PC-9 (cell line): ENCODE measurements at places on chromosomes 2 and 18. TPM values are rescaled to one million over a fixed set of nuclear protein-coding genes. Genes with fewer than 3 reads are reported as not detected.

The EIF2AK3 gene
- total RNA-seq = 8.8 and 12.1 TPM in 2 replicates

The LINC00305 gene
- not detected in 2 replicates for total RNA-seq

The NPPC gene
- total RNA-seq = not detected in 2 replicates

The CDH20 gene
- total RNA-seq = not detected in 2 replicates

The BMP10 gene
- not detected in 2 replicates for total RNA-seq

The AGXT gene
- not detected in 2 replicates for total RNA-seq

The ABCG8 gene
- total RNA-seq = not detected in 2 replicates

The SAG gene
- total RNA-seq = not detected in 2 replicates

The MC4R gene
- not detected in 2 replicates for total RNA-seq

The PCARE gene
- not detected in 2 replicates for total RNA-seq

The C1QL2 gene
- not detected in 2 replicates for total RNA-seq

The NLRC4 gene
- not detected in 2 replicates for total RNA-seq

The COLEC11 gene
- total RNA-seq = 2.4 and 4.6 TPM in 2 replicates

The ADAM23 gene
- total RNA-seq = 8.9 and 12.0 TPM in 2 replicates

The CCDC148 gene
- 1.8 and 2.3 TPM in 2 replicates for total RNA-seq

The SLC4A5 gene
- total RNA-seq = 1.2 TPM in 1 of 2 replicates, not detected in the other

The FASTKD1 gene
- total RNA-seq = 19.2 and 22.5 TPM in 2 replicates

The LOXHD1 gene
- total RNA-seq = not detected in 2 replicates

The PROM2 gene
- 129 and 147 TPM in 2 replicates for total RNA-seq

The FKBP1B gene
- 4.5 and 4.6 TPM in 2 replicates for total RNA-seq

The DHRS9 gene
- not detected in 2 replicates for total RNA-seq

The CREB1 gene
- total RNA-seq = 36.1 and 42.2 TPM in 2 replicates

The SP110 gene
- total RNA-seq = 6.8 and 10.5 TPM in 2 replicates

The TUBA4B gene
- not detected in 2 replicates for total RNA-seq

The GAD1 gene
- 3.5 and 4.3 TPM in 2 replicates for total RNA-seq

The TUBA3E gene
- not detected in 2 replicates for total RNA-seq

The INHBB gene
- total RNA-seq = 50.0 and 57.5 TPM in 2 replicates

The HRH4 gene
- total RNA-seq = 0.18 TPM in 1 of 2 replicates, not detected in the other

The MOCOS gene
- total RNA-seq = 22.7 and 30.4 TPM in 2 replicates

The LRRFIP1 gene
- 221 and 238 TPM in 2 replicates for total RNA-seq

The ALPP gene
- 47.5 and 57.8 TPM in 2 replicates for total RNA-seq
